ENCODE measurements at places on chromosomes 3 and 15. TPM values are rescaled to one million over a fixed set of nuclear protein-coding genes. Genes with fewer than 3 reads are reported as not detected.

Gene NAALADL2
- 9.7 TPM for total RNA-seq

Gene ARHGAP11A
- 3.2 TPM for total RNA-seq

Gene CTXN2
- total RNA-seq = not detected

Gene SCN5A
- 202 TPM for total RNA-seq

Gene ONECUT1
- 0.29 TPM for total RNA-seq

Gene ROPN1
- total RNA-seq = 0.86 TPM

Gene CYP1A1
- total RNA-seq = 1.1 TPM

Gene NEK11
- 2.6 TPM for total RNA-seq

Gene CGNL1
- 49.3 TPM for total RNA-seq

Gene ECE2
- 1.2 TPM for total RNA-seq

Gene VWA5B2
- not detected for total RNA-seq

Gene ARPP21
- total RNA-seq = 0.11 TPM

Gene GALNT15
- 19.3 TPM for total RNA-seq

Gene GRAMD2A
- total RNA-seq = 0.40 TPM

Gene TTLL13
- 0.24 TPM for total RNA-seq

Gene A4GNT
- not detected for total RNA-seq
